Urinary bladder (tissue), 4 donors: ENCODE measurements at places on chromosomes 11 and 22. TPM values are rescaled to one million over a fixed set of nuclear protein-coding genes. Genes with fewer than 3 reads are reported as not detected.

- no peak for DNase-seq
These were observed 536.6 kb downstream of the SOX6 start for GRCh38 chr11:15819679-15820286.

- no peak for DNase-seq
These were observed 26.2 kb upstream of the GAL start for GRCh38 chr11:68658097-68658496.

DNA sequence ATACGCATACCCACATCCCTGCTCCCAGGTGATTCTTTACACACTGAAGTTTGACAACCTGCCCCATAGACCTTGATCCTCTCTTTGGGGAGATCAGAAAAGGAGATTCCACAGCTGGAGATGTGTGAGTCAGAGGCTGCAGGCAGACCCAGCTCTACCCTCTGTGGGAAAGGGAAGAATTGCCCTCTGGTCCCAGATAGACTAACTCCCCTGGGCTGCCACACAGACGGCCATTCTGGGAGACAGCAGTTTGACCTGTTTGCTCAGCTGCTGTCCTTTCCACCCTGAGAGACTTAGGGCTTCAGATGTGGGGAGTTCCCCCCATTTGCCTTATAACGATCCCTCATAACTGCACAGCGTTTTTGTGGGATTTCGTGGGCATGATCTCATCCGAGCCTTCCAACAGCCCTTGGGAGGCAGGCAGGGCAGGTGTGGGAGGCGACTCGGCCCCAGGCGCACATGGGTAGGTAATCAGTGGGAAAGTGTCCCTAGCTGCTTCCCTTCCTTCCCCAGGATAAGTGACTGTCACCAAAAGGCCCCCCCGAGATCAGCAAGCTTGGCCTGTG lies 14.1 kb downstream of the FAM83F start:
- no peak for DNase-seq

- no peak for DNase-seq
These were observed 2.5 kb upstream of the TPST2 start for GRCh38 chr22:26592421-26592891.

The PRRG4 gene
- polyA plus RNA-seq = 2.1 TPM
